ENCODE measurements at places on chromosomes 11 and 22.

DNA sequence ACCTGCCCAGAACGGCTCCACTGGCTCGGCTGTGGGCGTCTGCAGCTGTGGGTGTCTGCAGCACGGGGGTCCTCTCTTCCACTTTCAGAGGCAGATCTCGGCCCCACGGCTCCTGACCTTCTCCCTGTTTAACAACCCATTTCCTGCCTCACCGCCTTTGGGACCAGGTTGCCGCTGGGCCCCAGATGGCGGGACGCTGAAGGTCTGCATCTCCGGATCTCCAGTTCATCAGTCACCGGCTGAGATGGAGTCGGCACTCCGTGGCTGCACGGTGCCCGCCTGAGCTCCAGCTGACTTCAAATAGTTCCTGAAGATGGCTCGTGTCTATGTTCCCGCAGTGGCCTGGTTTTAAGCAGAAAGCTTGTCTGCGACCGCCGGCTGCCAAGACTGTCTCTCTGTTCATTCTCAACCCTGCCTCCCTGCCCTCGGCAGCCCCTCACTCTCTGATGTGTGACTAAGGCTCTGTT is 475.9 kb downstream of the BRD1 start:
- DNase-seq: no peak

- DNase-seq: no peak
Measured at GRCh38 chr11:30666817-30667216, 80.7 kb upstream of the MPPED2 start.

GRCh38 chr22:42964994-42965699 is 49.8 kb downstream of the PACSIN2 start:
- DNase-seq: no peak

DNA sequence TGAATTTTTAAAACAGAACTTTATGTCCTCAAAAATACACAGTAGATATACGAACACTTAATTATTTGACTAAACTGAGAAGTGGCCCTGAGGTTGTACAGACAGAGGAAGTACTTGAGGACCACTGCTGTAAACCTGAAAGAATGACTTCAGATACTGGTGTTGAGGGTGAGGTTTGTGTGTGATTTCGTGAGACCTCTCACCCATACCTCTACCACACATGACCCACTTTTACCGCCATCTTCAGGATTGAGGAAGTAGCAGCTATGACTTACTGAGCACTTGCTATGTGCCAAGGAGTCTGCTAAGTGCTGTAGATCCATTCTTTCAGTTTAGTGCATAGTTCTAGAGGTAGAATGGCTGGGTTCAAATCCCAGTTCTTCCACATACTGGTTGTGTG is 21.9 kb downstream of the MMP13 start:
- DNase-seq: no peak

DNA sequence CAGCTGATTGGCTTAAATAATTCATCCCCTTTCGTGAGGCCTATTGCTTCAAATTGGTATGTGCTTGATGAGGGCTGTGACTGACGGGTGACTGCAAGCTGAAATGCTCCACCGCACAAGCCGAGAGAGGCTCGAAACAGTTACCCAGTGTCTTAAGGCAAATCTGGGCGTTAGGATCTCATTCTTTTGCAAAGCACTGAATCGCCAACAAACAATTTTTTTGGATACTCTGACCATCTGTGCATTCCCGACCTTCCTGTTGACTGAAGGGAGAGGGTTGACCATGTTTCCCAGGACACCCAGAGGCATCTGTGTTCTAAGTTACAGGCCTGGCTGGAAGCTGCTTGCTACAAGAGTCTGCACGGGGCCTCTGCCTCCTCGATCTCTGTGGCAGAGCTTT is 32.1 kb downstream of the CACNG2 start:
- no peak for DNase-seq

DNA sequence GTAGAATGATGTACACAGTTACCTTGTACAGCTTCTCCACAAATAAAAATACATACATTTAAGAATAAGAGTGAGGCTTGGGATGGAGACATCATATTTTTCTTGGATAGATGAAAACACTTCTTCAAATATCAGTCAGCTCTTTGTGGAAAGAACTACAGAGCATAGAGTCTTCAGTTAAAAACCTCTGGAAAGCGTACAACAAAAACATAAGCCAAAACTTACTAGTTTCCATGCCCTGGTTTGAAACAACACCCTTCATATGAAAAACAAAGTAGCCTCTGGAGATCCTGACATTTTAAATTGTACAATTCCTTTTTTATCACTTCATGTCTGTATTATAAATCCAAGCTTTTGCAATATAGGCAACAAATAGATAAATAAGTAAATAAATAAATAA is 7.0 kb upstream of the CEP126 start:
- DNase-seq: no peak

DNA sequence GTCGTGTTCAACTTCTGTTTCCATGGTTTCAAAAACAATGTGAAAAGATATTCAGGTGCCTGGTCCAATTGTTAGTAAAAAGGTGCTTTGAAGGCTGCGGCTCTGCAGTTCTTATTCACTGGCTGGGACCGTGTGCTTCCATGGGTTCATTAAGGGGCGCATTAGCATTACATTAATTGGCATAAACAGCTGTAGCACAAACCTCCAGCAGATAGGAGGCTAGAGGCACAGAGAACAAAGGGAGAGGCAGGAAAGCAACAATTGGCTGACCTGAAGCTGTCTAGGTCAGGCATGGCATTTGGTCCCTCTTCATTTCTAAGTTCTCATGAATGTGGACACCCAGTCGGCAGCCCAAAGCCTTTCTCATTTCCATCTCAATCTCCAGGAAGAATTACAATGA is 16.6 kb downstream of the PAK1 start:
- DNase-seq: no peak

- DNase-seq: no peak
Measured at GRCh38 chr11:57425565-57426438, 1.1 kb downstream of the SLC43A3 start.

- DNase-seq: no peak
Measured at GRCh38 chr22:32636884-32637283, 162.3 kb downstream of the FBXO7 start.

- DNase-seq: no peak
Measured at GRCh38 chr22:28249402-28249801, 330.3 kb upstream of the PITPNB start.

- no peak for DNase-seq
Measured at GRCh38 chr11:26319906-26320305, 12.0 kb upstream of the ANO3 start.

DNA sequence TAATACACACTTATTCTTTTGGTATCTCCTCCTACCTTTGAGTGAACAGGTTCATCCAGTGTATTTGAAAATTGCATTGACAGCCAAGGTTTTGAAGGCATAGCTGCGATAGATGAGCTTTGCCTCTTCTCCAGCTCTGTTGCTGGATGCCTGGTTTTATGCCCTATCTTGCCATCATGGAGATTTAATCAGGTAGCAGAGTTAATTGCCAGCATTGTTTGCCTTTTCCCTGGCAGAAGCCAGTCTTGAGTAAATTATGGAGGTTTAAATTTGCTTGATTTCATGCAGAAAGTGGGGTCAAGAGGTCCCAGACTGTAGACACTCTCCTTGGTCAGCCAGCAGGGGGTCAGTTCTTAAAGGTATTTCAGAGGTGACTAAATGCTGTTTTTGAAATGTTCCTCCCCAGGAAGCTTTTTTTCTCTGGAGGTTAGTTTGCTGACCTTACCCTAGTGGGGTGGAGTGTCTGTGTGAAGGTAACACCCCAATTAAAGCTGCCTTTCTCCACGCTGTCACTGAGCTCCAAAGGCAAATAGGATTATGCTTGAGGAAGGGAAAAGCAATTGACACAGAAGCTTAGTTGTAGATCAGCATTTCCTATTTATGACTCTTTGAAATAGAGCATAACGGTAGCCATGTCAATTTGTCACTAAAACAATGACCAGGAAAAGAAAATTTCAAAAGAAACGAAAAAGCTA is 96.0 kb downstream of the EXT2 start:
- no peak for DNase-seq

- no peak for DNase-seq
Measured at GRCh38 chr22:34036931-34037330, 116.7 kb upstream of the LARGE1 start.

DNA sequence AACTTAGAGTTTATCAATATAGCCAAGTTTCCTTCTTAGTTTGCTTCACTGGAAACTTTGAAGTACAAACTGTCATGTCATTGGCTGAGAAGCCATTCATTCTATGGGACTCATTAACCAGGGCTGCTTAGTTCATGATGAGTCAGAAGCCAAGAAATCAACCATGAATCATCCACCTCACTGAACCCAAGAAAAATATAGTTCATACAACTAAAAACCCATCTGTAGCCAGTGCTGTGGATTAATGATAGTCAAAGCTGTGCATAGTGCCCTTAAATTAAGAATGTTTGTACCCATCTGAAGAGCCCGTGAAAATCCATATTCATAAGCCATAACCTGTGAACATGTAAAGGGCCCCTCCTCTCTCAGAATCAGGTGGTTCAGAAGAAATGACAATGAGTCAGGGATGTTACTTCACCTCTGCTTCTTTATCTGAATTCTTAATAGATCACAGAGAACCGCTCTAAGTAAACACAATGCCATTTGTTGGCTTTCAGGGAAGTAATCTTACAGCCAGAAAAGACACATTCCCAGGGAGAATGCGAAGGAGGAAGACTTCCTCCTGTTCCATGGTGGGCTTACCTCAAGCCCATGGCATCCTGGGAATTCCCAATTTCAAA is 25.4 kb downstream of the MMP20 start:
- peak; percentile 84 for DNase-seq

DNA sequence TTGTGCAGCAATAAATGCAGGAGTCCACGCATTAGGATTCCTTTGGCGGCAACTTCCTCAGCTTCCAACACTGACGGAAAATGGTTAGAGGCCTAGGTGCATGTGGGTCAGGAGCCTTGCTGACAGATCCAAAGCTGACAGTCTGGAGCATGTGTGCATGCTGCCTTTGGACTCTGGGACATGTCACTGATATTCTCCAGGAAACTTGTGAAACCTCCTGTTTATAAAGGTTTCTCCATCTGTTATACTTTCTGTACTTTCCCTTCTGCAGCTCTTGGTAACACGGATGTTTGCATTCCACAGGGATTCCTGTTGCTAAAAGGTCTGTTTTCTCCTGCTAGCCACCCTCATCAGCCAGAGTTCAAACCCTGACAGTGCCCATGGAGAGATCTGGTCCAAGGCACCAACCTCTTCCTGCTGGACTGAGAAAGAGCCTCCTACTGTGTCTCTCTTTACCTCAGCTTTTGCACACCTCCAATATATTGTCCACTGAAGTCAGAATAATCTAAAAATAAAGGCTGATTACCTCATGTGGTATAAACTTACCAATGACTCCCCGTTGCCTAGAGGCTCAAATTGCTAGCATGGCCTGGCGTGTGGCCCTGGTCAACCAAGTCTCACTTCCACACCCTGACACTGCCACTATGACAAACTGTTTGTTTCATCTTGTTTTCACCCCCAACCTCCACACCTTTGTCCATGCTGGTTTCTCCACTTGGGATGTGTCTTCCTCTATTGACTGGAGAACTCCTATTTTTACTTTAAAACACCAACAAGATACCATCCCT is 31.1 kb upstream of the LYVE1 start:
- no peak for DNase-seq

GRCh38 chr11:95222817-95223216 is 8.2 kb downstream of the SESN3 start:
- no peak for DNase-seq

All from glomerular endothelial cell (primary cell).